ENCODE measurements at places on chromosomes 12 and 14.

GRCh38 chr14:104869669-104870367 is 4.8 kb downstream of the CEP170B start:
- no peak for DNase-seq

- DNase-seq, result no peak
These were observed 69.6 kb downstream of the CHST11 start for GRCh38 chr12:104526320-104526719.

GRCh38 chr12:67299526-67299925 is 30.4 kb downstream of the CAND1 start:
- DNase-seq, result no peak

GRCh38 chr12:67788118-67788517 is 139.6 kb downstream of the DYRK2 start:
- DNase-seq, result no peak

DNA sequence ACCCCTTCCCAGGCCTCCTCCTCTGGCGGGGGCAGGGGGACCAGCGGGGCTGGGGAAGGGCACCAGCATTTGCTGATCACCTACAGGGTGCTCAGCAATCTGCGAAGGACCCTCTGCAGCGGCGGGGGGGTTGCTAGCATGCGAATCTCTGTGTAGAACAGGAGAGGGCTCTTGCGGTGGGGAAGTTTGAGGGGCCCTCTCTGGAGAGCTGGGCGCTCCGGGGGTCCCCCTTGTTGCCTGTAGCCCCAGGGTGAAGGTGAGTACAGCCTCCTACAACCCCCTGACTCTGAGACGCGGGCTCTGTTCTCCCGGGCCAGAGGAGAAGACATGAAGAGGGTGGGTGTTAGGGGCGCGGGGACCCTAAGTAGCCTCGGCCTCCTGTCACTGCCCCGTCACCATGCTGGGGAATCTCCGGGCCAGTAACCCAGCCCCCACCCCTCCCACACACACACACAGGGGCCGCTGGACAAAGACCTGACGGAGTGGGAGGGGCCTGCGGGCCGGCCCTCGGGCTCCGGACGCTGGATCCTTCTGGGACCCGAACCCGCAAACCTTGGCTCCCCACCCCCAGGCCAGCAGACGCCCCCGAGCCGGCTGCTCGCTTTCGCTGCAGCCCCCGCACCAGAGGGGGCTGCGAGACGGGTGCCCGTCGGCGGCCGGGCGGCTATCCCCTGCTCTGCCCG is 734 bp downstream of the FIGNL2 start:
- no peak for DNase-seq

- DNase-seq, result no peak
These were observed at the start of gene INHBE for GRCh38 chr12:57454566-57455373. Gene INHBE, plus strand, starts transcription at chr12:57455307. Its CDS starts 230 bp downstream, at chr12:57455537.

DNA sequence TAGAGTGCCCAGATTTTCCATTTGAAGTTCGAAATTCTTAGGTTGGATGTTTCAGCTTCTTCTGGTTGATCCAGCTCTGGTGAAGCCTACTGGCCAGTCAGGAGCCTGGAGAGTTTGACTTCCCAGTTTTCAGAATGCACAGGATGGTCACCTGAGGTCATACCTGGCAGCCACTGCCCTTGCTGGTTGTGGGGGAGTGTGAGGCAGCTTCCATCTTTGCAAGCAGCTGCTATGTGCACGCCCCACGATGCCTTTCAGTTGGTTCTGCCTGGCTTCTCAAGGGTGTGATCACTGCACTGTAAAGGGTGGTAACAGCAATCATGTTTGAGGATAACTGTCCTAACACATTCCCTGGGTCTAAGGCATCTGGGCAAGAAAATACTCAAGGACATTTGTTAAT is 15.4 kb downstream of the CCDC92 start:
- DNase-seq, result no peak

GRCh38 chr12:116194935-116195431 is 82.5 kb downstream of the MED13L start:
- no peak for DNase-seq

- no peak for DNase-seq
These were observed 21.0 kb downstream of the EEA1 start for GRCh38 chr12:92908108-92908507.

- DNase-seq, result no peak
These were observed 771.7 kb upstream of the TMEM132C start for GRCh38 chr12:127494961-127495915.

- DNase-seq, result no peak
These were observed 68.0 kb downstream of the RNF34 start for GRCh38 chr12:121467638-121468498.

- no peak for DNase-seq
These were observed 262.6 kb upstream of the TMTC1 start for GRCh38 chr12:30046376-30046775.

DNA sequence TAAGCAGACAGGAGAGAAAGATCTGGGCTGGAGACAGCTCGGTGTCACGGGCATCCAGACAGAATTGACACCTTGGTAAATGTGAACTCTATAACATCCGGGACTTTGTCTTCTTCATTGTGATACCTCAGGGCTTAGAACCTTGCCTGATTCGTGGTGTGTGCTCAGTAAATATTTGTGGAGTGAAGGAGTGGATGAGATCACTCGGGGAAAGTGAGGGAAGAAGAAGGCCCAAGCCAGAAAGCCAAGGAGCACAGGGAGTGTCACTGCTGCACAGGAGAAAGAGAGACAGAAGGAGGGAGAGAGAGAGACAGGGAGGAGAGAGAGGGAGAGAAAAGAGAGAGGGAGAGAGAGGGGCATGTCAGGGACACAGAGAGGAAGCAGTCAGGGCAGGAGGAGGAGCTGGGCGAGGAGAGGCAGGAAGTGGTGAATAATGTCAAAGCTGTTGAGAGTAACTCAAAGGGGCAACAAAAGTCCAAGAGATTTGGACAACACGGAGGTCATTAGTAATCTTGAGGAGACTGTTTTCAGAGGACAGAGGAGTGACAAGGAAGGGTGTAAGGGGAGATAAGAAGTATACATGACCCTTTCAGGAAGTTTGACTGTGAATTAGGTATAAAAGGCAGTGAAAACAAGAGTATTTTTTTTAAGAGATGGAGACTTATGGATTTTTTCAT is 141.6 kb upstream of the MAX start:
- no peak for DNase-seq

DNA sequence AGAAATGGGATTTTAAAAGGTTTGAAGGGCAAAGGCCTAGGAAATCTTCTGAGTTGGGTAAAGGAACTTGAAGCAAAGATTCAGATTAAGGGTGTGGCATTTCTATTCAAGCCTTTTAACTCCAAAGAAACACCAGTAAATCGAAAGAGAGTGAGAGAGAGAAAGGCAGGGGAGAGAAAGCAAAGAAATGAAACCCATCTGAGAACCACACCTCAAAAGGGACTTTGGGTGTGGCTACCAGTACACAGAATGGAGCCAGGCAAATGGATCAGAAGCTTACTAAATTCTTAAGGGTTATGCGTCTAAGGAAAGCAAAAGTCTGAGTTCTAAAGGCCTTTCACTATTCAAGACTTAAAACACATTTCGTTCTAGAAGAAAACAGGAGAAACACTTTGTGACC is 277.4 kb downstream of the BCL11B start:
- no peak for DNase-seq

DNA sequence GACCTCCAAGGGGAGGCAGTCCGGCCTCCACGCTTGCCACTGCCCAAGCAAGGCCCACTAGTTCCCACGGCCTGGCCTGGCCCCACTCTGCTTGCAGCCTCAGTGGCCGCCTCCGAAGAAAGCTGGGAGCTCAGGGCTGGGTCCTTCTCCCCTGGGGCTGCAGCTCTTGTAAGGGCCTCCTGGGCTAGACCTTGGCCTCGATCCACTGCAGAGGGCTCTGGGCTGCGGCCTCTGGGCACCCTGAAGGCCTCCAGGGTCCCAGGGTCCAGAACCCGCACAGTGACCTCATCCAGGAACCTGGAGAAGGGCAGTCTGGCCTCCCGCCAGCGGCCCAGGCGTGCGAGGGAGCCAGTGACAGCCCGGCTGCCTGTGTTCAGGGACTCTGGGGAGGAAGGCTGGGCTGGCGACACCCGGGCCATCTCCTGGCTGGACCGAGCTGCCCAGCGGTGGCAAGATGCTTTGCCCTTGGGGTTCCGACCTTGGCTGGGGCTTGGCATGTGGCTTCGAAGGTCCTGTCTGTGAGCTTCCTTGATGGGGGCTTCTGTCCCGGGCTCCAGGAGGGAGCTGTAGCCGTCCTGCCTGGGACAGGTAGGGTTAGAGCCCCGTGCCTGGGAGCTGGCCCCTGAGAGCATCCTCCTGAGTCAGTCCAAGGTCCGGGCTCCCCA is 9.8 kb downstream of the BEGAIN start:
- no peak for DNase-seq

DNA sequence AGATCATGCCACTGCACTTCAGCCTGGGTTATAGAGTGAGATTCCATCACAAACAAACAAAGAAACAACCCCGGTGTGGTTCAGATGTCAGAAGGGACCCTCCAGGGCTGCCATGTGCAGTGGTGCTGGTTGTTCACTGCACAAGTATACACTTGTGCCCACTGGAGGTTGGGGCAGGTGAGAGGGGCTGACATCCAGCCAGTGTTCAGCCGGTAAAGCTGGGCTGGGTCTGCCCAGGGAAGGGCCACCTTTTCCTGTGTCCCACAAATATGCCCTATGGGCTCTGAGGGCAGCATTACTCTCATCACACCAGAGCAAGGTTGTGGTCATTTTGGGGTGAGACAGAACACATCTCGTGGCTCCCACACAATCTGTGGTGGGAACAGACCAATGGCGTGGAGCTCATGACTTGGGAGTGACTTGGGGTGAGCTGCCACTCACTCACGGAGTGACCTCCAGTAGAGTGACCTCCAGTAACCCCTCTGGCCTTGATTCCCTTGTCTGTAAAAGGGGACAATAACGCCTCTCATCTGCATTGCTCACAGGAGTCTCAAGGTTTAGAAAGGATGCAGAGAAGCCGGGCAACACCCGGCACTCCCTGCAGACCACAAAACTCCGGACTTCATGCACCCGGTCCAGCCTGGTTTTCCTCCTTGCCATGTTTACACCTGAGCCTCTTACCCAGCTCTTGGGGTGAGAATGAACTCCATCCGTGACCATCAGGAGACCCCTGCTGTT is 69.0 kb upstream of the VRK1 start:
- DNase-seq, result no peak

DNA sequence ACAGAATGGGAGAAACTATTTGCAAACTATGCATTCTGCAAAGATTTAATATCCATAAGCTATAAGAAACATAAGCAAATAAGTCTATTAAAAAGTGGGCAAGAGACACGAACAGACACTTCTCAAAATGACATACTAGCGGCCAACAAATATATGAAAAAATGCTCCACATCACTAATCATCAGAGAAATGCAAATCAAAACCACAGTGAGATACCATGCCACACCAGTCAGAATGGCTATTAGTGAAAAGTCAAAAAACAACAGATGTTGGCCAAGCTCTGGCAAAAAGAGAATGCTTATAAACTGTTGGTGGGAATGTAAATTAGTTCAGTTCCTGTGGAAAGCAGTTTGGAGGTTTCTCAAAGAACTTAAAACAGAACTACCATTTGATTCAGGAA is 121.3 kb downstream of the KCNMB4 start:
- DNase-seq, result no peak

GRCh38 chr12:21604245-21605101 is at the start of gene GYS2:
Gene GYS2, minus strand, starts transcription at chr12:21604847. Its CDS starts 255 bp downstream, at chr12:21604592.
- no peak for DNase-seq

GRCh38 chr14:87691042-87691881 is 301.7 kb downstream of the GALC start:
- no peak for DNase-seq

- no peak for DNase-seq
These were observed 369.1 kb upstream of the NOVA1 start for GRCh38 chr14:26966908-26967307.

DNA sequence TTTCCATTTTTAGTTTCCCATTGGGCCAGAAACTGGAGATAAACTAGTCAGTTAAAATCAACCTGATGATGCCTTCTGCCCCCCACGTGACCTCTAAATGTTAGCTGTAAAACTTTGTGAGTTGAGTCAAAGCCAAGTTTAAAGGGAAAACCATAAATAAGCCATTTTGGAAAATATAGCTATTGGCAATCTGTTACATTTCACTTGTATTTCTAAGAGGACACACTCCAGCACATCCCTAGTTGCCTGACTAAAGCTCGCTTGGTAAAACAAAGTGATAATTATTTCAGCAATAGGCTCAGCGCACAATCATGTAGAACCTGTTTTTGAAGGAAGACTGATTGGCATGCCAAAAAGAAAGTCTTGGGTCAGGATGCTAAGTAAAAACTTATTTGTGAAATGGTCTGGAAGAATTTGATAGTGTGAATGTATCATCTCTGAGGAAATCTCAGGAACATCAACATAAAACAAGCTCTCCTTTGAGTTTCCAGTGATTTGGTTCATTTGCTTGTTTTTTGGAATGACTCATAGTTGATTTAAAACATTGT is 49.2 kb upstream of the AEBP2 start:
- DNase-seq, result no peak

GRCh38 chr12:44159862-44160261 is 324.0 kb downstream of the TMEM117 start:
- no peak for DNase-seq

- DNase-seq, result no peak
These were observed 11.9 kb downstream of the PLEKHG6 start for GRCh38 chr12:6322352-6322751.

DNA sequence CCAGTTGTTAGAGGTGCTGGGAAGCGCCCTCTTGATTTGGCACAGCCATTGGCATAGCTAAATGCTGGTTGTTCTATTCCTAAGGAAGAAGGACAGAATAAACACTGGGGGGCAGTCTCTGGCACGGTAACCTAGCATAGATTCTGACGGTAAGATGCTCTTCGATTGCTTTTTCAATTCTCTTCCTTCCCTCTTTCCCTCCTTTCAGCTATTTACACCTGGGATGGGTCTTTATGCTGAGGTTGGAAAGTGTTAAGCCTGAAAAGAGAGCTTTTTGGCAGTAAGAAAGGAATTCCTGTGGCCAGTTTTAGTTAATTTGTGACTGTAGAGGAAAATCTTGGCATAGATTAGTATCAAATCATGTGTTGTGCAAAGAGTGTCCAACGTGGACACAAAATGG is 162.8 kb downstream of the SNAPC1 start:
- no peak for DNase-seq

DNA sequence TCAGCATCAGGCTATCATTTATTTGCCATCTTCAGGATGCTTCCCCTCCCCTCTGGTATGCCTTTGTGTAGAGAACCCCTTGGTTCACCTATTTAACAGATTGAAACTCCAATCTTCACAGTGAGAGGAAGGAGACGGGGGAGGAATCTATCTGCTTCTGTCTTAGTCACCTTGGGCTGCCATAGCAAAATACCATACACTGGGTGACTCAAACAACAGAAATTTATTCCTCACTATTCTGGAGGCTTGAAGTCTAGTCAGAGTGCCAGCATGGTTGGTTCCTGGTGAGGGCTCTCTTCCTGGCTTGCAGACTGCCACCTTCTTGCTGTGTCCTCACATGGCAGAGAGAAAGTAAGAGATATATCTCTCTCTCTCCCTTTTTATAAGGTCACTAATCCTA is 13.5 kb upstream of the EML1 start:
- no peak for DNase-seq

Data from SIG-M5 (cell line).